ENCODE measurements at places on chromosomes 4 and X.

- no peak for DNase-seq
Observed at GRCh38 chr4:106268786-106269185, 47.2 kb downstream of the TBCK start.

- no peak for DNase-seq
Observed at GRCh38 chr4:123183308-123183707, 213.3 kb upstream of the SPRY1 start.

DNA sequence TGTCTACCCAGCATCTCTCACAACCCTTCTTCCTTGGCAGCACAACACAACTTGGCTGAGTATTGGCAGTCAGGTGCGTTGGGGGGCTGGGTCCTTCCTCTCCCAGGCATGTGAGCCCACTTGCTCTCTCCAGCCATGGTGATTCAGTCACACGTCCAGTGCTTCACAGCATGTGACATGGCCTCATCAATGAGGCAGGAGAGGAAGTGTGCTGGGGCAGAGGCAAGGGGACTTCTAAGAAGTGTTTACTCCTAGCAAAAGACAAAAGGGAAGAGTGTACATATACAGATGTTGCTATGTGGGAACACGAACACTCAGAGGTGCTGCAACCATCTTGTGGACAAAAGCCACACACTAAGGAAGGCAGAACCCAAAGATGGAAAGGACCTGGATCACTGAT is 380.8 kb downstream of the FBXW7 start:
- no peak for DNase-seq

- no peak for DNase-seq
Observed at GRCh38 chr4:55386840-55387239, 8.9 kb upstream of the TMEM165 start.

GRCh38 chrX:144334577-144334976 is 450.7 kb downstream of the UBE2NL start:
- DNase-seq = no peak

DNA sequence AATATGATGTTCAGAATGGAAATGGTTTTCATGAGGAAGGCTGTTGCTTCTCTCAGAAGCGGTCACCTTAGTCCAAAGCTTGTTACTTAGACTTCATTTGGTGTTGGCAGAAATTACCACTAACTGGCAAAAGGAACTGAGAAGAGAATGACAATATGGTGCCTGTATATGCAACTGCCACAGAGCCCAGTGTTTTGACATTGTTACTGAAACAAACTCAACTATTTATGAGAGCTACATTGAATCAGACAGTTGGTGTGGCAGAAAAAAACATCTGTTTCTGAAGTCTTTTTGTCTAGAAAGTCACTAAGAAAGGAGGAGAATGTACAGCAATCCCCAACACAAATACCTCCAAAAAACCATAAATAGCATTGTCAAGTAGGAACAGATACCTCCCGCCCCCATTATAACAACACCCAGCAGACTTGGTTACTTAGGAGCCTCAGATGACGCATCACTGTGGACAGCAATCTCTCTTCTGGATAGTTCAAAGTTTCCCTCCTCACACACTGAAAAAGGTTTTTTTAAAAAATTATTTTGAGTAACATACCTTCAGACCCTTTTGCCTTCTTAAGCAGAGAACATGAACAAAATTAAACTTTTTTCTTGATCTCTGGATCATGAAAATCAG is 92.2 kb downstream of the MAML3 start:
- DNase-seq = no peak

DNA sequence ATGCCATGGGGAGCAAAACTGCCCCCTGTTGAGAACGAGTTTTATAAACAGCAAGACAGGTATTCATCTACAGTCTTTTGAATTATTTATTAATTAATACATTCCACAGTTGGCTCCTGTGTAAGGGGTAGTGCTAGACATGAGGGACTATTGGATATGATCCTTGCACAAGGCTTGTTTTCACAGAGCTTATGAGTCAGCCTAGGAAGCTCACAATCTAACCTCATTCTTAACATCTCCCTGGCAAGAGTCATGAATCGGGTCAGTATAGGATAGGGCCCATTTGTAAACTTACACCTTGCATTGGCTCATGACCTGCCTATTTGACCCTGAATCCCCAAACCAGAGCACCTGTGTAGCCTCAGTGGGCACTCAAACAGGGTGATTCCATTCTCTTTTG is 209.1 kb upstream of the HCCS start:
- DNase-seq = no peak

GRCh38 chrX:68345025-68345424 is 88.3 kb downstream of the OPHN1 start:
- DNase-seq = no peak

- DNase-seq = no peak
Observed at GRCh38 chr4:147381749-147382148, 99.1 kb upstream of the EDNRA start.

DNA sequence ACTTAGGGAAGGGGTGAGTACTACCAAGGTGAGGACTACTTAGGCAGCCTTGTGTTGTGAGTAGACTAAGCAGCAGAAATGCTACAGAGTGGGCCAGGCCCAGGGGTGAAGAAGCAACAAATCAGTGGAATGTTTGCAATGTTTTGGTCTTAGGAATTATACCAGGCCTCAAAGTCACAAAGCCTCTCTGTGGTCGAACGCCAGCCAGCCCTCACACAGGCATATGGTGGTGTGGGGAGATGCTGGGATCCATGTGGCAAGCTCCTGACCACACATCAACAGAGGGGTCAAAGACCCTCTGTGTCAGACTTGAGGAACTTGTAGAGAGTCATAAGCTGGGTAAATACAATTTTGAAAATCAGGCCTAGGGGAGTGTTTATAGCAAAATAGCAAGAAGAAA is 153.8 kb upstream of the KLF3 start:
- DNase-seq = no peak

DNA sequence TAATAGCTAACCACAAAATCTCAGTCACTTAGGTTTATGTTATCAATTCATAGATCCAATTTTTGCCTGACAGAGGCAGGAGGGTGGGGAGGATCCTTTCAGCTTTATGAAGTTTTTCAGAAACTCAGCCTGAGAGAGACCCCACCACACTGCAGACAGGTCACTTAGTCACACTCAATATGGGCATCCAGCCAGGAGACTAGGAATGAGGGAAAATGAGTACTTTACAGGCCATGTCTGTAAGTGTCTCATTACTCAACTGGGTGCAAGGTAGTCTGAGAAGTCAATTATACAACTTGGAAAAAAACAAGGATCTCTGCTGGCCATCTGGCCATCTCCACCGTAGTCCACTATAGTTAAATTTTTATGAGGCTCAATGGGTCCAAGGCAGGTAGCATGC is 365.9 kb downstream of the INPP4B start:
- DNase-seq = no peak

GRCh38 chr4:150244600-150244999 is 166.4 kb downstream of the DCLK2 start:
- no peak for DNase-seq

GRCh38 chr4:84022564-84022963 is 476.5 kb downstream of the NKX6-1 start:
- no peak for DNase-seq

DNA sequence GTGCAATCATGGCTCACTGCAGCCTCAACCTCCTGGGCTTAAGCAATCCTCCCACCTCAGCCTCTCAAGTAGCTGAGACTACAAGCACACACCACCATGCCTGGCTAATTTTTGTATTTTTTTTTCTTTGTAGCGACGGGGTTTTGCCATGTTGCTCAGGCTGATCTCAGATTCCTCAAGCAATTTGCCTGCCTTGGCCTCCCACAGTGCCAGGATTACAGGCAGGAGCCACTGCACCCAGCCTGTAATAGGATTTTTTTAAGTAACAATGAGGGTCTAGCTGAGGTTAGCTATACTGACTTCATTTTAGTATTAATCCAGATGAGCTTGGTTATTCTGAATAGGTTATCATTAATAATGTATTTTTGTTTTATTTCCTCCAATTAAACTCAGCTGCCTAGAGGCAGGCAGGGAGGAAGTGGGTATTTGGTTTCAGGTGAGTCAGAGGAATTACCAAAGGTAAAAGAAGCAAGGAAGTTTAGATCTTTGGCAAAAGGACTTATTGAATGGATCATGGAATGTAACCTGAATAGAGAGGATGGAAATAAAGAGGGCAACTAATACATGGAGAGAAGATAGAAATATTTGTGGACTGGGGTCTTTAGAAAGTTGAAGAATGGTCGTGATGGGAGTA is 1023.3 kb upstream of the TENM3 start:
- DNase-seq = no peak

- DNase-seq = no peak
Observed at GRCh38 chr4:52657618-52658501, 1.2 kb downstream of the USP46 start.

GRCh38 chr4:120561648-120562047 is 360.9 kb downstream of the PRDM5 start:
- no peak for DNase-seq

DNA sequence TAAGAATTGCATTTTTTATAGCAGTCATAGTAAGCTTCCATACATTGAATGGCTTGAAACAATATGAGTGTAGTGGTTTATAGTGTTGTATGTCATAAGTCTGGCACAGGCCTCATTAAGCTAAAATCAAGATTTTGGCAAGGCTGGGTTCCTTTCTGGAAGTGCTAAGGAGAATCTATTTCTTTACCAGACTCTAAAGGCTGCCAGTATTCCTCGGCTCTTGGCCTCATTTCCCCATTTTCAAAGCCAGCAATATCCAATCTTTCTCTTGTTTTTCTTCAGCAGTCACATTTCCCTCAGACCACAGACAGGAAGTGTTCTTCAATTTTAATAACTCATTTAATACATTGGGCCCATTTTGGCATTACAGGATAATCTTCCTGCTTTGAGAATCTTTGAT is 1155.5 kb upstream of the PABPC4L start:
- DNase-seq = no peak

GRCh38 chr4:20916106-20916505 is 215.8 kb downstream of the PACRGL start:
- no peak for DNase-seq

DNA sequence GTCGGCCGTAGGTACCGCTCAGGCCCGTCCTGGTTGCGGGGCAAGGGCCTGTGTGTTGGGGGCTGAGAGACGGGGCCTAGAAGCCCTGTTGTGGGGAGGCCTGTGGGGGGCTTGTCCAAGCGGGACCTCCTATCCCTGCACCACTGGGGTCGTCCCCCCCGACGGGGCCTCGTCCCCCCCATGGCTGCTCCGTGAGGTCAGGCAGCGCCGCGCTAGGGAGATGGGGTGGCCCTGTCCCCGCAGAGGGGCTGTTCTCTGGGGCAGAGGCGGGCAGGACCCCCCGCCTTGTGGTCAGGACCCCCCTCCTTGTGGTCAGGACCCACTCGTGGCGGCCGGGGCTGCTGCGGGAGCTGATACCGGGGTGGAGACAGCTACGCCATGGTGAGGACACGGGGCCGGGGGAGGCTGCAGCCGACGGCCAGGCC is 12.1 kb upstream of the GTPBP6 start:
- no peak for DNase-seq

- DNase-seq = no peak
Observed at GRCh38 chr4:37717576-37717975, 31.4 kb upstream of the RELL1 start.

DNA sequence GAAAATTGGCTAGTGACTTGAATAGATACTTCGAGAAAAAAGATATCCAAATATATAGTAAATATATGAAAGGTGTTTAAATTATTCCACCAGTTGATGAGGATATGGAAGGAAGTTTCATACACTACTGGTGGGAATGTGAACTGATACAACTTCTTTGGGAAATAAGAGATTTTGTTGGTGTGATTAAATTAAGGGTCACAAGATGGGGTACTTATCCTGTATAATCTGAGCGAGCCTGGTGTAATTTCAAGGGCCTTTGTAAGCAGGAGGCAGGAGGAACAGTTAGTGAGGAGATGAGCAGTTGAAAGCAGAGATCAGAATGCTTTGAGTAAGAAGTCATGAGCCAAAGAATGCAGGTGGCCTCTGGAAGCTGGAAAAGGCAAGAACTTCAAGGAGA is 192.2 kb downstream of the KCTD8 start:
- DNase-seq = no peak

- no peak for DNase-seq
Observed at GRCh38 chr4:151409470-151410313, 716 bp downstream of the FHIP1A start.

- DNase-seq = no peak
Observed at GRCh38 chr4:76965866-76966579, 16.5 kb downstream of the SEPTIN11 start.

DNA sequence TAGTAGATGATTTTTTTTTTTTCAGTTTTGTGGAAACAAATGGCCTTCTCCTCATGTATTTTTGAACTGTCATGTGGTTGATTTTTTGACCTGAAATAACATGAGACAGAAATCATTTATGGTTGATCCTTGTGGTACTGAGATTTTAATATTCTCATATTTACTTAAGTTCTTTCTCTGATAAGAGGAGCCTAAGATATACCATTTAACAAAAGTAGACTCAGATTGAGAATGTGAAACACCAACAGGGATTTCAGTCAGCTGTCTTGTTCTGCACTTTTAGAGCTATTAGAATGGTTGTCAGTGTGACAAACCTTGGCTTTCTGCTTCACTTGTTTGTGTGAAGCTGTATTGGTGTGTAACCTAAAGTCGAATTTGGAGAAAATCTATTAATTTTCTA is 575.7 kb downstream of the SPOCK3 start:
- no peak for DNase-seq

DNA sequence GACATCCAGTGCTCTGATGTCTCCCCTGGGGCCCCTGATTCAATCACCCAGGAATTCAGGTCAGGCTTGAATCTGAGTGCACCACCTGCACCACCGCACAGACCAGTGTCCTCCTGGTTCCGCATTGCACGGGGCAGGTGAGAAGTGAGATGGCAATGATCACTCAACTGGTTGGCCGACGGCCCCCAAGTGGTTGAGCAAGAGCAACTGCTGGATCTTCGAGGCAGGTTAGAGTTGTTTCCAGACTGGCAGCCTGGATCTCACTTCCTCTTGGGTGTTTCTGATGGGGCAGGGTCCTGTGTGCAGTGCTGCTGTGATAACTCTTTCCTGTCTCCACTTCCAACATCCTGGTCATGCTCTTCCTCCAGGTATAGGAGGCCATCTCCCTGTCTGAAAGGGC is 50.4 kb downstream of the C4orf50 start:
- no peak for DNase-seq

DNA sequence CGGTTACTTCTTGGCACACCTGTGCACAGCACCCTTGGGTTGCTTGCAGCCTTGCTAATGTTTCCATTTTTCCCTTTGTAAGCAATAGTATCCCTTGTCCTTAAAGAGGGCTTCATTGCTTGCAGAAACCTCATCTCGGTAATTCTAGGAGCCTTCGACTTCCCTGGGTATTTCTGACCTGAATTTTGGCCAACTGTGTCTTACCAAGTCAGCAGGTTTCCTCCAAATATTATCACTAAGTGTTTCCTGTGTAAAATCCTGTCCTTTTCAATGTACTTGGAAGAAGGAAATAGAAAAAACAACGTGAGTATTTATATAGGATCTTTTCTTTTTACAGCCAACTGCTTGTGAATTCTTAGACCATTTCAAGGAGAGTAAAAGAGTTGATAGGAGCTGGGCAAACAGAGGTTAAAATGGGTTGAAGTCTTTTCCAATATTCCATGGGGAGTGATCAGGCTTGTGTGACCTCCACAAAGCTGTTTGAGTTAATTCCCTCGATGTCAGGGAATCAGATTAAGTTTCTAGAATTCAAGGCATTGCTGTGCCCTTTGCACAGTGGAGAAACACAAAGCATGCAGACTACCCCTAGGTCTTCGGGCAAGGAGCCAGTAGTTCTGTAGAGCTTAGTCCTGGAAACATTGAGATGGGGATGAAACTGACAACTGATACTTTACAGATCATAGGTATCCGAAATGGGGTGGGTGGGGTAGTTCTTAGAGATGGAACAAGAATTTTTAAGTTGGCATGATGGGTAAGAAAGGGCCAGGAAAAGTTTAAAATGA is 209.9 kb downstream of the CPE start:
- DNase-seq = no peak

- DNase-seq = no peak
Observed at GRCh38 chrX:25012793-25013631, 2.8 kb downstream of the ARX start.

Data from vagina (tissue), 2 donors.